ENCODE measurements at places on chromosomes 2 and 18.

GRCh38 chr2:220278022-220278421 lies 650.6 kb downstream of the SLC4A3 start:
- no peak for DNase-seq

GRCh38 chr2:238169708-238170251 lies 11.0 kb downstream of the ERFE start:
- DNase-seq, result peak; percentile 68

DNA sequence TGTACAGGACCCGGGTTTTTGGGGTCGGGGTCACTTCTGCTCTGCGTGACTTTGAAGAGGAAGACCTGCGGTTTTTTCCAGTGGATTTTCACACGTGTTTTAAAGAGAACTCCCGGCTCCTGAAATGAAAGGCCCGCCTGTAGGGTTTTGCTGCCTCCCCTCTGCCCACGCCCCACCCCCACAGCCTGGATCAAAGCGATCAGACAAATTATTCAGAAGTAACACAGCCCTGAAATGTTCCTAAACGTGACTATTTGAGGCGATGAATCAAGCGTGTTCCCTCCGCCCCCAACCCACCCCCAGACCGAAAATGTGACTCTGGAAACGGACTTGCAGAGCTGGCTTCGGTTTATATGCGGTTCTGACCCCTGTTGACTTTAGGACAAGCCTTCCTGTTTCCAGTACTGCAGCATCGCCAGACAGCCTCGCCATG lies 28.7 kb upstream of the SMIM21 start:
- no peak for DNase-seq

- no peak for DNase-seq
Observed at GRCh38 chr2:7428454-7429204, 511.4 kb downstream of the RNF144A start.

- no peak for DNase-seq
Observed at GRCh38 chr2:119254601-119255080, 31.0 kb downstream of the STEAP3 start.

DNA sequence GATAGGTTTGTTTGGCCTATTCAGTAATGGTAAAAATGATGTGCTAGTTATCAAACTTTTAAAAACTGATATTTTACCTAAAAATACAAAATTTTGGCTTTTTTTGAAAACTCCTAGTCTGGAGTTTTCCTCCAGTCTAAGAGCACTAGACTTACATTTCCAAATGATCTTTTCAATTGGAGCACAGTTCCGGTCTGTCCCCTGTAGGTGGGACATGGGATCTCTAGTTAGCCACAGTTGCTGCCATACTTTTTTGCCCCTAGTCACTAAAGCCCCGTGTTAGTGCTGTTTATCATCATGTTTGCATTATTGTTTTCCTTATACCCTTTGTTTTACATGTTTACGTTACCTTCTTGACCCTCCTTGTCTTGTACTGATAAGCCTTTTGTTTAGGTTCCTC lies 52.4 kb downstream of the RELCH start:
- DNase-seq, result no peak

DNA sequence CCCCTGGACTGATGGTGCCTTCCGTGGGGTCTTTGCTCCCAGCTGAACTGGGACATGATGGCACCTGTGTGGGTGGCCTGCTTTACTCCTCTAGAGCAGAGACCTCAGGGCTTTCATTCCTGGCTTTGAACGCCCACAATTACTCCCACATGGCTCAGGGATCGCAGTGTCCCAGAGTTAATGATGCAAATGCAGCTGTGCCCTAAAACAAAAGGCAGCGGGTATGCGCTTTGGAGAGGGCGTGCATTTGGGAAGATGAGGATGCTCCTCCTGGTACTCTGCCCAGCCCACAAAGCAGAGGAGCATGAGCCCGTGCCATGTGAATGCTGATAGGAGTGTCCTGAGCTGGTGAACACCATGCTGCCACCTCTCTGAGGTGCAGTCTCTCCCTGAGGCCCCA lies 173.4 kb downstream of the FHOD3 start:
- no peak for DNase-seq

DNA sequence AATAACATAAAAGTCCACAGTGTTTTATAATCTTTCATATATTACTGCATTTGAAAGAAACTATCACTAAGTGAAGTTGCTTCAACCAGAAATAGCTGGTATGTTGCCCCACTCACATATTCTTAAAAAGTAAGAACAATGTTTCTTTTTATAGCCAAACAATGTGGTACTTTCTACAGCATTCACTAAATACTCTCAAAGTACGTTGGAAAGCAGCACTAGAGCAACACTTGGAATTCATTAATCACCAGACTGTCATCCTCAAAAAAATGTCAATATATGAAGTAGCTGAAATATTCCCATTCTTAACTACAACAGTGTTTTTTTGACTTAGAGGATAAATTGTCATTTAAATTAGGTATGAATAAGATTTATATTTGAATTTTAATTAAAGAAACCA lies 32.8 kb downstream of the COBLL1 start:
- DNase-seq, result no peak

GRCh38 chr18:10111944-10112343 lies 198.1 kb downstream of the VAPA start:
- DNase-seq, result no peak

DNA sequence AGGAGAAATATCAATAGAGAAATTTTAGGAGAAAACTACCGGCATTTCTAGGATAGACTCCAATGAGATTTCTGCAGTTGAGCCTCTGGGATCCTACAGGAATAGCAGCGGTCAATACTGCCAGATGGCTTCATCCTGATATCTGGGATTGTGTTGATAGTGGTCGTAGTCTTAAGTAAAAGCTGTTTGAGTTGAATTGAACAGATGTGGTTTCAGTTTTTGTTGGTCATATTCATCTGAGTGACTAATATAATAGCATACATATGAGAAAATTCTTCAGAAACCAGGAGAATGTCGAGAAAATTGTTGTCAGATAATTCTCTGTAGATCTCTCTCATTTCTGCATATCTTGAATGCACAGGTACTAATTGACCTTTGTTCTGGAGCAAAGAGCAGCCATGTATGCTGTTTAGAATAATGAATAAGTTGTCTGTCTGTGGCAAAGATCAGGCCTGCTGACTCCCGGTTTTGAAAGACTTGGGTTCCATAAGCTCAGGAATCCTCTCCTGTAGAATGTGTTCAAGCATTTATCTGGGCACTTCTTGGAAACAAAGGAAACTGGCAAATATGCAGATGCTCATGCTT lies 288.1 kb downstream of the TMX3 start:
- DNase-seq, result no peak

GRCh38 chr2:18067588-18068384 lies 189.3 kb downstream of the KCNS3 start:
- no peak for DNase-seq

GRCh38 chr2:156065912-156066311 lies 266.6 kb downstream of the NR4A2 start:
- no peak for DNase-seq

DNA sequence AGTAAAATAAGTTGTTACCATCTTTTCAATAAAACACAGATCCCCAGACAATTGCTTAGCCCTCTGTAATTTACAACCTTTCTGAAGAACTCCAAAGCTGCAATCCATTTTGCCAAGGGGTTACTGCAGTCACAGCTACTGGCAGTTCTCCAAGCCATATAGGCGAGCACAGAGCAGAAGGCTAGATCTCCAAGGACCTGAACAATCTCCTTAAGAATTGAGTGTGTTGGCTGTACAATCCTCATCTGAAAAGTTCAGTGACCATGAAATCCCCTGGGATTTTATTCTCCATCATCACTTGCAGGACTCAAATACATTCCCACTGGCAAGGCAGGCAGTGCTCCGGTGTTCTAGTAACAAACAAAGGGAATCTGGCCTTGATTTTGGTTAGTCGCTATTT lies 103.9 kb upstream of the LRP1B start:
- no peak for DNase-seq

DNA sequence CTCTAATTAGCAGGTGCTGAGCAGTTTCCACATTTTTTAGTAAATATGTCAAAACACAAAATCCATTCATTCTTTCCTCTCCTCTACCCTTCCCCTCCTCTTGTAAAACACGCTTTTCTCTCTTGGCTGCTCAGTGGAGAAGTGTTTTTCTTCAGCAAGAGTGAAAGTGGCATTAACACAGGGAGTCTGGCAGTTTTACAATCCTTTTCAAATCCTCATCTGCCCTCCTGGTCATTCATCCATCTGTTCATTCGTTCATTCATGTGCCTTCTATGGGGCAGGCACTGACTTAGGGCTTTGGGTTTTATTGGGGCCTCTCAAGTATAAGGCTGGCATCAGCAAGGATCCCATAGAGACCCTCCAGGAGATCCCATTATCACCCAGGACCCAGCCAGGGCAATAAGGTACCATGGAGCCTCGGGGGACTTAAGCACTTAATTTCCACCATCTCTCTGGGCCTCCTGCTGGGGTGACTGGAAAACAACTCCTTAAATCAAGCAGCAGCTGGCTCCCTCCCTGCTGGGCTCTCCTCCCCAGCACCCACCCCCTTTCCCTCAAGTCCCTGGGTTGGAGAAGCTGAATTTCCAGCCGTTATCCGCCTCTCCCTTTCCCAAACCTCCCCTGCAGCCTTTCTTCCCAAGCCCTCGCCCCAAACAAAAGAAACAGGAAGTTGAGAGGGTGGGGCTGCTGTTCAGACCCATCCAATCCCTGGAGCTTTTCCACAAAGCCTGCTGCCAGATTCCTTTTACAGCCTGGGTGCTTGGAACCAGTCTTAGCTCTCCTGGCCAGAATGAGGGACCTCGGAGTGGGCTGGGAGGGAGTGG lies 32.6 kb downstream of the MARCHF4 start:
- peak; percentile 87 for DNase-seq

DNA sequence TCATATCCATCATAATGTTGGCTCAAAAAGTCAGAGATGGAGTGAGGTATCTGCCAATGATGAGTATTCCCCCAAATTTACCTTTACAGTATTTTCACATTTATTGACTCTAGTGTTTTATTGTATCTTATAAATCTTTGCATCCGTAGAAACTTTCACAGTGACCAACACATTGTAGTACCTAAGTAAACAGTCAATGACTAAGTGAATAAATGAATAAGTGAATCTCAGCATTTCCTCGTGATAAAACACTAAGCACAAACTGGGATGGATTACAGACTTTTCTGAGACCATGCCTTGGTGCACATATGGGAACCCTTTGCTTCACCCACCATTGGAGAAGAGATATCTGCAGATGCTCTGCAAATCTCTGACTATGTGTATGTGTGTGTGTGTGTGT lies 429.9 kb downstream of the NR4A2 start:
- no peak for DNase-seq

GRCh38 chr18:40469851-40470250 lies 1485.2 kb upstream of the PIK3C3 start:
- DNase-seq, result no peak

GRCh38 chr2:168330624-168331423 lies 83.4 kb upstream of the STK39 start:
- no peak for DNase-seq

DNA sequence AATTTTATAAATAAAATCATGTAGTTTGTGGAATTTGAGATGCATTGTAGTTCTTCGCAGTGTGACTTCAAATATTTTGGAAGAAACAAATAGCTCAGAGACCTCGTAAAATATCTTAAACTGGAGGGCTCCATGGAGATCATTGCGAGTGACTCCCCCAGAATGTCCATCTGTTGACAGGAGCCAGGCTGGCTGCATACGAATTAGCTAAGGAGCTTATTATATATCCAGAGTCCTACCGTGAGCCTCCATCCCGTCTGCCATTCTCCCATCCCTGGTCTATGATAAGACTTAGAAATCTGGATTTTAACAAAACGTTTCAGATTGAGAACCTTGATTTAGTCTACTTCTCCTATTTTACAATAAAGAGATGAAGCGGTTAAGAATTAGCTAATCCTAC lies 80.2 kb downstream of the MSH2 start:
- DNase-seq, result no peak

DNA sequence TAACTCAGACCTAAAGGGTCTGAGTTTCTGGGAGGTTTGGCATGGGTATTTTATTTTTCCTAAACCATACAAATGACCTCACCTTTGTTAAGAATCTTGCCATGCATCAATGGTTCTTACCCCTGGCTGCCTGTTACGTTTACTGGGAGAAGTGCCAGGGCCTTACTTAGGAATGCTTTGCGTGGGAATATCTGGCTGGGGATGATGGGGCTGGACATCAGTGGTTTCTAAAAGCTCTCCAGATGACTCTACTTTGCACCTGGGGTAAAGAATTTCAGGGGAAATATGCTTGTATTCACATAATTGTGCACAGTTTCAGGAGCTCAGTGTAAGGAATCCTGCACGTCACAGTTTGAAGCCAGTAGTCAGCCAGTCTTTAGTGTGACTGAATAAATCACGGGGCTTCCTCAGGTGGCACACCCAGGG lies 18.2 kb upstream of the DAW1 start:
- no peak for DNase-seq

Data from NCI-H1694 (cell line).